ENCODE measurements at places on chromosomes 13 and 19.

DNA sequence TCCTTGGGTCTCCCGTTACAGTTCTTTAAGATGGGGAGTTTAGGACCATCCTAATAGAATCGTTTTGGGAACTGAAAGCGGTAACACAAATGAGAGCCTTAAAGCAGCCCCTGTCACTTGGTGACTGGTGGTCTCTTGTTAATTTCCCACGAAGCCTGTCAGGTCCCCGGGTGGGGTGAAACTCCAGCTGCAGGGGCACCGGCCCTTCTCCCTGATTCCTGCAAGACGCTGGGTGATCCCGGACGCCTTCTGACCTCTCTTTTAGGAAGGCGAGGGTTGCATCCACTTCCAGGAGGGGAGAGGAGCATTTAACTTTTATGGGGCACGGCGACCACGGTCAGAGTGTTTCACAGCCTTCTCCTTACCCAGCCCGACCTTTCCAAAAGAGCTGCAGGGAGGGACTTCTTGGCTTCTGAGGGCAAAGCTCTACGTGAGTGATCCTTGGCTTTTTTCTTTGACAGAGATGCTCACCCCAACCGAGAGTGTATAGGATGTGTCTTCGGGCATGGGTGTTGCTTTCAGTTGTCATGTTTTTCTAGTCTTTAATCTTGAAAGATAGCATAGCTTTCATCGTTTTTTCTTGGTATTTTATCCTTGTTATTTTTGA, 688 bp downstream of the ZNF225 start:
- DNase-seq: no peak

- no peak for DNase-seq
These were observed 53.8 kb downstream of the KCTD12 start for GRCh38 chr13:76832258-76832988.

GRCh38 chr19:41233748-41234240, 14.8 kb downstream of the AXL start:
- no peak for DNase-seq

GRCh38 chr13:94827566-94827965, 115.2 kb upstream of the SOX21 start:
- DNase-seq: no peak

DNA sequence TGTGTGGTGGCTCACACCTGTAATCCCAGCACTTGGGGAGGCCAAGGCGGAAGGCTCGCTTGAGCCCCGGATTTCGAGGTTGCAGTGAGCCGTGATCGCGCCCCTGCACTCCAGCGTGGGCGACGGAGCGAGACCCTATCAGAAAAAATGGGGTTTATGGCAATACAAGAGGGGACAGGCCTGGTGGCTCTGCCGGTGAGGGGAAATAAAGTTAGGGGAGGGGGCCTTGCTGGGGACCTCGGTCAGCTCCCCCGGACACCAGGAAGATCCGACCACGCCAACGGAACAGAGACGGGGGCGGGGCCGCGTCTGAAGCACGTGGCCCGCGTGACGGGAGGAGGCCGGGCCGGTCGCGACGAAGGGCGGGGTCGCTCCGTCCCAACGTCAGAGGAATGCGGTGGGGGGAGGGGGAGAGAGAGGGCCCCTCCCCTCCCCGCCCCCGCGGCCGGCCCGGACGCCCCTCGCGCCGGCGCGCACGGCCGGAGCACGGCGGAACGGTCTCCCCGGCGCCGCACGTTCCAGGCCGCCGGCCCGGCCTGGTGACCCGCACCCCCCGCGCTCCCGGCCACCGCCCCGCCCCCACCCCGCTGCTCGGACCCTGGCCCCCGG, 1.9 kb upstream of the HNRNPL start:
- DNase-seq: peak; percentile 83

GRCh38 chr13:95185311-95185710, 115.9 kb downstream of the ABCC4 start:
- no peak for DNase-seq

GRCh38 chr13:107018285-107018684, 450.3 kb upstream of the ARGLU1 start:
- DNase-seq: no peak

DNA sequence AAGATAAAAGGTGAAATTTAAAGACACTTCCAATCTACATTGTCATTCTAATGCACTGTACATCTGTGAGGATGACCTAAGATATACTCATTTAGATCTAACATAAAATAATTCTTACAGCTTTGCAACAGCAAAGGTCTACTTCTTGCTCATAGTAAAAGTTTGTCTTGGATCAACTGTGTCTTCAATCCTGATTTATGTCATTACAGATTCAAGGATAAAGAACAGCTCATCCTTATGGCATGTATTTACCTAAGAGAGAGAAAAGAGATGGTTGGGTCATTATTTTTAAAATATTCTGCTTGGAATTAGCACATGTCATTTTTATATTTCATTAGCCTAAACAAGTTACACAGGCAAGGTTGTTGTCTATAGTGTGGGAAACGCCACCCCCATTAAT, 2193.1 kb downstream of the PCDH9 start:
- DNase-seq: no peak

GRCh38 chr19:54418030-54418929, 3.0 kb downstream of the TTYH1 start:
- no peak for DNase-seq
